ENCODE measurements at places on chromosomes 1 and 21. TPM values are rescaled to one million over a fixed set of nuclear protein-coding genes. Genes with fewer than 3 reads are reported as not detected.

Gene CLDN17
- not detected for total RNA-seq

Gene RGS16
- under 0.01 TPM for total RNA-seq

Gene MLLT11
- total RNA-seq, result 5.8 TPM

Gene ZNF695
- 1.6 TPM for total RNA-seq

Gene GJA4
- total RNA-seq, result 45.5 TPM

Gene DPT
- not detected for total RNA-seq

Gene SLAMF9
- total RNA-seq, result not detected

Gene AMY1C
- total RNA-seq, result not detected

Gene SMYD3
- total RNA-seq, result 24.8 TPM

Gene IFFO2
- total RNA-seq, result 17.3 TPM

Gene USP1
- total RNA-seq, result 46.8 TPM
